ENCODE measurements at places on chromosomes 1 and 21. TPM values are rescaled to one million over a fixed set of nuclear protein-coding genes. Genes with fewer than 3 reads are reported as not detected.

Gene B3GALT5
- total RNA-seq: not detected

Gene SOX13
- total RNA-seq: 0.12 TPM

Gene AADACL4
- total RNA-seq: not detected

Gene KLF17
- not detected for total RNA-seq

Gene FCRL1
- total RNA-seq: not detected

Gene OR2T33
- total RNA-seq: not detected

Gene C1orf87
- total RNA-seq: not detected

Gene TP73
- 1.4 TPM for total RNA-seq

Gene CFAP410
- 17.4 TPM for total RNA-seq

Gene ALX3
- not detected for total RNA-seq

Gene FNDC5
- not detected for total RNA-seq

Gene HDGF
- 248 TPM for total RNA-seq

Gene DDX20
- total RNA-seq: 17.5 TPM

Gene CDA
- not detected for total RNA-seq

Gene AMY1B
- not detected for total RNA-seq

Gene CAPN8
- total RNA-seq: not detected

Gene TENT5C
- 14.7 TPM for total RNA-seq

Gene SPRR2B
- not detected for total RNA-seq

Gene TSPAN2
- total RNA-seq: 1.1 TPM

Gene ZNF648
- not detected for total RNA-seq

Gene TMPRSS3
- total RNA-seq: 5.8 TPM

Gene TMEM269
- total RNA-seq: 0.32 TPM

Gene C1orf56
- total RNA-seq: 1.2 TPM

Gene VWA1
- 1.6 TPM for total RNA-seq

Gene XCL1
- total RNA-seq: 2.6 TPM

Gene BCL2L15
- total RNA-seq: 5.5 TPM

Gene TFF3
- not detected for total RNA-seq

Gene CHRM3
- not detected for total RNA-seq

Gene CDC14A
- 50.3 TPM for total RNA-seq

Gene KCNK1
- total RNA-seq: 1.2 TPM

Gene TMEM54
- total RNA-seq: 2.3 TPM

Gene KRTAP11-1
- total RNA-seq: not detected

Gene RPS6KC1
- 14.7 TPM for total RNA-seq

Gene RPTN
- total RNA-seq: not detected

Gene FUCA1
- 5.9 TPM for total RNA-seq

Gene KIF17
- not detected for total RNA-seq

Gene CDC42BPA
- total RNA-seq: 2.5 TPM

Gene TNFRSF14
- total RNA-seq: 263 TPM

Gene SPRR3
- total RNA-seq: not detected

Gene PARS2
- total RNA-seq: 5.6 TPM

Gene RNF186
- total RNA-seq: not detected

Gene KCNE2
- total RNA-seq: not detected

Gene KCNJ15
- total RNA-seq: 0.34 TPM

Gene AK5
- 0.93 TPM for total RNA-seq

Gene ZBTB8A
- total RNA-seq: 0.10 TPM

Gene ADPRS
- 27.6 TPM for total RNA-seq

Gene SLAMF7
- 60.1 TPM for total RNA-seq

Gene RNF19B
- 137 TPM for total RNA-seq

Gene WNT4
- total RNA-seq: not detected

Gene HORMAD1
- total RNA-seq: 0.51 TPM

Gene ELOVL1
- total RNA-seq: 72.8 TPM

Gene ELAPOR1
- 5.7 TPM for total RNA-seq

Gene PDC
- not detected for total RNA-seq

Gene ADGRB2
- total RNA-seq: 0.39 TPM

Gene ANGPTL3
- total RNA-seq: not detected
